ENCODE measurements at places on chromosomes 5 and 9.

GRCh38 chr9:132833550-132834121 is 44.4 kb downstream of the AK8 start:
- DNase-seq: no peak

DNA sequence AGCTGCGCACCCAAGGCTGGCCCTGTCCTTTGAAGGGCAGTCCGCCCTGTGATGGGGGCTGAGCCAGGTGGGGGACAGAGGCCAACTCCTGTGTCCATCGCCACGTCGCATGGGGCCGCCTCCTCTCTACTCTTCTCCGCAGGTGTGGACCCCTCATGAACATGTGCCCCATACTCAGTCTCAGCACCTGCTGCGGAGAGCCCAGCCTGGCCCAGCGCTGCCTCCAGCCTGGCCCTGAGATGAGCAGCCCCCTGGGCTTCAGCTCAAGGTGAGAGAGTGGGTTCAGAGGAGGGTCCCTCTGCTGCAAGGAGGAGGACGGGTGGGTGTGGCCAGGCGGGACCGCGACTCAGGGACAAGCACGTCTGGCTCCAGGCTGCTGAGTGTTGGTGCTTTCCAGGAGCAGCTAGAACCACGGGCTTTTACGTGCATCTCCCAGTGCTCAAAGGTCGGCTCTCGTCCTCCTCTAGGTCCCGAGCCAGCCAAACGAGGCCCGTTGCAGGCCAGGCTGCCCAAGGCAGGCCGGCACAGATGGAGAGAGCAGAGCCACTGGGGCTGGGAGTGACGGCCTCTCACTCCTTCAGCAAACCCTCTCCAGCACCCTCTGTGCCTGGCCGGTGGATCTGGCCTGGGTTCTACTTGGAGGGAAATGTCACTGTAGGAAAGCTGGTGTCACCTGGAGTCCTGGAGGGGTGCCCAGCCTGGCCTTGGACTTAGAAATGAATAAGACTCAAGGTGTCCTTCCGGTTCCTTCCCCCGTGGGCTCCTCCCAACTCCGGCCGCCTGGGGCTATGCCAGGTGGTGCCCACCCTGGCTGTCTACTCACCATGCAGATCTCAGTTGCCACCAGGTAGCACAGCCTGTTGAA is 48.9 kb upstream of the RNF130 start:
- no peak for DNase-seq

DNA sequence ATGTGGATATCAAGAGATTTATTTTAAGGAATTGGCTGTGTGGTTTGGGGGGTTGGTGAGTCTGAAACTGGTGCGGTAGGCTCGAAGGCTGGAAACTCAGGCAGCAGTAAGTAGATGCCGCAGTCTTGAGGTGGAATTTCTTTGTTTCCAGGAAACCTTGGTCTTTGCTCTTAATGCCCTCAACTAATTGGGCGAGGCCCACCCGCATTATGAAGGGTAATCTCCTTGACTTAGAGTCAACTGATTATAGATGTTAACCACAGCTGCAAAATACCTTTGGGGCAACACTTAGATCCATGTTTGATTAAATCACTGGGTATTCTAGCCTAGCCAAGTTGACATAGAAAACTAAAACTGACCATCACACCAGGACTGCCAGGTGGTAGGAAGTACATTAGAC is 83.8 kb downstream of the ANKRD33B start:
- DNase-seq: no peak

DNA sequence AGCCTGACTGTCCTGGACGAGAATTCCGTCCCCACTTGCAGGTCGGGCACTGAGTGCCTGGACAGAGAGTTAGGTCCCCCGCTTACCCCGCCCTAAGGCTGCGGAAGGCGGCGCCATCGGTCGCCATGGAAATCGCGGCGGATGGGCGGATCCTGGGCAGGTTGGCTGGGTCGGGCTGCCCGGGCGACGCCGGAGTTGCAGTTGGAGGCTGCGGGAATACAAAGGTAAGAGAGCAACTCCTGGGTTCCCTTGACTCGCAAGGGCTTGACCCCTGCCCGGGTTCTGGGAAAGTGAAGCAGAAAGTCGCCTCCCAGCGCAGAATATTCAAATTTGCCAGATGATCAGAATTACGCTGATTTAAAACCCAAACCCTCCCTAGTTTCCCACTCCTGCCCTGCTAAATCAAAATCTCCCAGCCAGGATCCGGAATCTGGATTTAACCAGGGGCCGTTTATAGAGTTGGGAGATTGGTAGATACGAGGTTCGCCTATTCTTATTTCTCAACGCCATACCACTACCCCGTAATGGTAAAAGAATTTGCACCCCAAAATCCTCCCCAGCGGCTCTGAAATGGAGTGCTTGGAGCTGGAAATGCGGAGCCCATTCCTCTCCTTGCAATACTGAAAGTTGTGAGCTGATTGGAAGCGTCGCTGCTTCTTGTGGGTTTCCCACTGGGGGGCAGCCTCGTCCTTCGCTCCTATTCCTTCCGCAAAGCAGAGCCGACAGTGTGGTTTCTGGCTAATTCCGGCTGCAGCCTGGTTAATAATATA is 156.4 kb upstream of the RASEF start:
- DNase-seq: peak; percentile 3

DNA sequence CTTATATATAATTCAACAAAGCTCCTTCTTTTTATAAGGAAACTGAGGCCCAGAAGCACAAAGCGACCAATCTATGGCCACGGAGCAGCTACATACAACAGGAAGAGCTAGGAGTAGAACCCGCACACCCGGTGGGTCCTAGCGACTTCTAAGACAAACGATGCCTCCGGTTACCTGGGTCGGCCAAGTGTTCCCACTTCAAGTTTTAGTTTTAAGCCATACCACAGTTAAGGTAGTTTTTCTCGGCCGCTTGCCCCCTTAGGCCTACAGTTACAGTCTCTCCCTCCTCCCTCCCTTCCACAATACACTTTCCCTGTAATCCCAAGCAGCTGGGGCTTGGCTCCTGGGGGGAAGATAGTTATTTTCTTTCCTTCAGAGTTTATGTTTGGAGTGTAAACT is 533 bp downstream of the SREK1IP1 start:
- DNase-seq: no peak

DNA sequence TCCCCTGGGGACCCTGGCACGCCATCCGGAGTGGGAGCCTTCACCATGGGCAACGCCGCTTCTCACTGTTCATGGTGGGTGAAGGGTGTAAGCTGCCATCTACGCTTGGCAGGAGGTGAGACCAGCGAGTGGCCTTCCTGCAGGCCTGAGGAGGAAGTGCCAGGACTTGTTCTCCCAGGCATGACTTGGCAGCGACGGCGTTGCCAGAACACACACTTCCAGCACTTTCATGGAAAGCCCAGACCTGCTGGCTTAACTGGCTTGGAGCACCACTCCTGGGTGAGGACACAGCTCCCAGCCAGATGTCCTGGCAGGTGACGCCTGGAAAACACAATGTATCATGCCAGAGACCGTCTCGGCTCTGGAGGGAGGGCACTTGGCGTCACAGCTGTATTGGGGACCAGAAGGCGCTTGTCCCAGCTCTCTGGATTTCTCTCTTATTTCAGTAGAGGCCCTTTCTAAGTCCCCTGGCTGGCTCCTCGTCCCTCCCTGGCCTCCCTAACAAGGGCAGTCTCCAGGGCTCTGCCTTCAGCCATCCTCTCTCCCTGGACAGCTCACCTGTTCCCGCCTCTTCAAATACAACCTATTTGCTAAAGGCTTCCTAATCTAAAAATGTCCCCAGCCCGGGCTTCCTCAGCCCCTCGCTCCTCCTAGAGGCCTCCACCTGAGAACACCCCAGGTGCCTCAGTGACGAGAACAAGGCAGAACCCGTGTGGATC is 188.3 kb downstream of the OLFM1 start:
- no peak for DNase-seq

DNA sequence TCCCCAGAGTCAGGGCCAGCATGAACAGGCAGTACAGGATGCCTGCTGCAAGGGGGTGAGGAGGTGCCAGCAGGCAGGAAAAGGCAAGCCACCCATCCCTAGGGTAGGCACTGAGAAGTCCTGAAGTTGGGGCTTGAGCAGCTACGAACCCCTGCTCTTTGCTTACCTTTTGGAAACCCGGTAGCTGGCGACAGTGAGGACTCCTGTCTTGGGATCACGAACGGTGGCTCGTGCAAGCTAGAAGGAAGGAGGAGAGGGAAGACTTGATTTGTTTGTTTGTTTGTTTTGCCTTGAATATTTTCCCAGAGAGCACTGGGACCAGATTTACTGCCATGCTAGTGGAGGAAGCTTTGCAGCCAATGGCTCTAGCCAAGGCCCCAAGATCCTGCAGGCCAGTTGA is 23.7 kb downstream of the P4HA2 start:
- no peak for DNase-seq

- DNase-seq: no peak
Measured at GRCh38 chr9:86531273-86531970, 177.2 kb upstream of the TUT7 start.

GRCh38 chr5:856531-857425 is 6.0 kb upstream of the ZDHHC11 start:
- no peak for DNase-seq
